CD4-positive, alpha-beta T cell treated with Interleukin-21 for 1 hour (primary cell): ENCODE measurements at places on chromosomes 13 and 19.
A peak's percentile ranks its signal among the peaks of the same experiment; 100 is the strongest.

GRCh38 chr19:45523642-45524256 lies 16.5 kb downstream of the VASP start:
- peak; percentile 88 for DNase-seq

- DNase-seq: no peak
These were observed 33.9 kb upstream of the GRTP1 start for GRCh38 chr13:113397608-113398425.

GRCh38 chr13:73388586-73388985 lies 329.8 kb downstream of the KLF5 start:
- DNase-seq: no peak

DNA sequence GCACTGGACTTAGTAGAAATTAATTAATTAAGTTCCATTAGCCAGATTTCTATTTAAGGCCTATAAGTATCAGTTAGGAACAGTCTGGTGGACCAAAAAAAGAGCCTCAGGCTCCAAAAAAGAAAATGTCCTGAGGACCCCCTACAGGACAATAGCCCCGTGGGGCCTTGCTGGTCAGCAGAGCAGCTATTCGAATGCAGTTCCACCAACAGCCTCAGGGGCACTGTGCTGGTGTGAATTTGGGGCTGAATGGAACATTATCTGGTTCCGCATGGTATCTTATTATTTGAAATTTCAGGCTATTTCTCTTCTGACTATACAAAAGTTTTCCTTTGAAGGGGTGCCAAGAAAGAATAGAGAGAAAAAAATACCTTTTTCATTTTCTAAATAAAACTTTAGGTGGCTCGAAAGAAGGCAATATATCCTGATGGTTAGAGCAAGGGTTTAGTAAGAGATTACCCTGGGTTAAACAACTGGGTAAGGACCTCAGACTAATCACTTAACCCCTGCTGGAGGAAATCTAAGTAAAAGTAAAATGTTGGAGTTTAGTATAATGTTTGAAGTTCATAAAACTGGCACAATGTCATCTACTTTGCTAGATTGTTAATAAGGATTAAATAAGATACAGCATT lies 147.2 kb downstream of the MIPEP start:
- DNase-seq: no peak

DNA sequence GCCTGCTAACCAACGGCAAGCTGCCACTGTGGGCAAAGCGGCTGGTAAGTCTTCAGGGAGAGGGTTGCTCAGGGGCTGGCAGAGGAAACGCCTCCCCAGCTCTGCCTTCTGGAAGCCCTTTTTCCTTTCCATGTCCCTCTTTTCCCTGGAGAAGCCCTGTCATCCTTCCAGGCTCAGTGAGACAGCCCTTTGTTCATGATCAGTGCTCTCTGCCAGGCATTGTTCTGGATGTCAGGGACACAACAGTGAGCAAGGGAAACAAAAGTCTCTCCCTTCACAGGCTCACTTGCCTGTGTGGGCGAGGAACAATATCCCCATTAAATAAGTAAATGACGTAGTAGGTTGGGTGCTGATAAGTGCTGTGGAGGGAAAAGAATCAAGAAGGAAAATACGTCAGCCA lies 13.9 kb upstream of the OVOL3 start:
- no peak for DNase-seq

DNA sequence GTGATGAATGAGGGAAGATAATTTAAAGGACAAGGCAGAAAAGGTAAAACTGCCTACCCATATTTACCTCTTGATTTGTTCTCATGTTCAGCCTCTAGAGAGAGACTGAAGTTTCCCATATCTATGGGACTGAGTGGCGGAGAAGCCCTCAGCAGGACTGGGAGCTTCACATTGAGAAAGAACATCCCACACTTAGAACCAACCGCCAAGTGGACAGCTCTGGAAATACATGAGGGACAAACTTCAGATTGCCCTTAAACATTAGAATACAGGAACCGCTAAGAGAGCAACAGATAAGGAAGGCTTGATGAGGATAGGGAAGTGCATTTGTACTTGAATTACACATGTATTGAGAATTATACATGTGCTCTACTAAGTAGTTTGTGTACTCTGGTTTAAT lies 316.0 kb upstream of the MIR17HG start:
- DNase-seq: no peak

DNA sequence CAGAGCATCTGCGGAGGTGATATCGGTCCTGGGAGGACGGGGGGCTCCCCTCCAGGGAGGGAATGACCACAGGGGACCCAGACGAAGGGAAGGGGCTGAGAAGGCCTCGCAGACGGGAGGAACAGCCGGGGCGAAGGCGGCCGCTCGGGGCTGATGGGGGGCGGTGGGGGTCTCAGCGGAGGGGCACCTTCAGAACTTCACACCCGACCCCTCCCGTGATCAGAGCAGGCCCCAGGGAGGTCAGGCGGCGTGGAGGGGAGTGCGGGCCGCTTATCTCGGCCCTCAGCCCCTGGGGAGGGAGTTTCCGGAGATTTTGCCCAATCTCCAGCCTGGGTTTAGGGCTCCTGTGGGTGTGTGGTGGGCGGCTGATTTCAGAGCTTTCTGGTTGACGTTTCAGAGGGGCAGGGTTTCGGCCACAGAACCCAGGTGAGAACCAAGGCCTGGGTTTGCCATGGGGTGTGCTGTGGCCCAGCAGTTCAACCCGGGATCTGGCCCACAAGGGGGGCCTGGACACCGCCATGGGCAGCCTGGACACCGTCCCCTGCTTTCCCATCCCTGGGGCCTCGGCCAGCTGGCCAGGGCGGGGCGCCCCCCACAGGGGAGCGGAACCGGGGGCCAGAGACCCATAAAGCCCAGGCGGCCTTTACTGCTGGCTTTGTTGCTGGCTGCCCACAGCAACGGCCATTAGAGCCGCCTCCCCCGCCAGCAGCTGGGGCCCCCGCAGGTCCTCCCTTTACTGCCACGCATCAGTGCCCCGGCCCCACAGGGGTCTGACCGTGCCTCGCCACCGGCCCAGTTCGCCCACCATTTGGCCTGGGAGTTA lies 29.0 kb downstream of the ARID3A start:
- DNase-seq: no peak

DNA sequence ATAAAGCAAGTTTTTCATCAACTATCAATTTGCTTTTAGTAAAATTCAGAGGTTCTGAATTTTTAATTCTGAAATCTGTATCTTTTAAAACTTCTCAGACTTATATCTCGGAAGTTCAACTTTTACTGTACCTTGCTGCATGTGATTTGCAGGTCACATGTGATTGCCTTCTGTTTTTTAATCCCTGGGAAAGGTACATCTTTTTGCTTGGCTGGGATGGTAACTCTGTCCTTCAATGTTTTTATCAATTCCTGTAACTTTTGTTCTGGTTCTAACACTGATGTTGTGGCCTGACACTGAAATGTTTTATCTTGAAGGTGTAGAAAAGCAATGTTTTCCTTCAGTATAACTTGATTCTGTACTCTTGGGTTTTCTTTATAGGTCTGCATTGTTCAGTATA lies 16.2 kb upstream of the NAA16 start:
- DNase-seq: no peak

DNA sequence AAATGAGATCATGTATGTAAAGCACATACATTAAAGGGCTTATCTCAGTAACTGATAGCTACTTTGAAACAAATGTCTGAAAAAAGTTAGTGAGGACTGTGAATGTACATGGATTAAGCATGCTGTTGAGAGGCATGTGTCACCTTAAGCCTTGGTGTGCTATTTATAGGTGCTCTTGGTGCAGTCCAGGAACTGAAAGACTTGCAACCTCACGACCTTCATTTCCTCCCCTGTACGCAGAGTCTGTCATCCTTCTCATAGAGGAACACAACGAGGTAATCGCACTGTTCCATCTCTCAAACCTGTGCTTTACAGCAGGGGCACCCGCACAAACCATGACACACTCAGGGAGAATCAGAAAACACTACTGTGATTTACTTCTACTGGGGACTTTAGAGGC lies 65.6 kb downstream of the UFM1 start:
- DNase-seq: no peak

- no peak for DNase-seq
These were observed 29.3 kb downstream of the ZNF566 start for GRCh38 chr19:36460046-36460445.

DNA sequence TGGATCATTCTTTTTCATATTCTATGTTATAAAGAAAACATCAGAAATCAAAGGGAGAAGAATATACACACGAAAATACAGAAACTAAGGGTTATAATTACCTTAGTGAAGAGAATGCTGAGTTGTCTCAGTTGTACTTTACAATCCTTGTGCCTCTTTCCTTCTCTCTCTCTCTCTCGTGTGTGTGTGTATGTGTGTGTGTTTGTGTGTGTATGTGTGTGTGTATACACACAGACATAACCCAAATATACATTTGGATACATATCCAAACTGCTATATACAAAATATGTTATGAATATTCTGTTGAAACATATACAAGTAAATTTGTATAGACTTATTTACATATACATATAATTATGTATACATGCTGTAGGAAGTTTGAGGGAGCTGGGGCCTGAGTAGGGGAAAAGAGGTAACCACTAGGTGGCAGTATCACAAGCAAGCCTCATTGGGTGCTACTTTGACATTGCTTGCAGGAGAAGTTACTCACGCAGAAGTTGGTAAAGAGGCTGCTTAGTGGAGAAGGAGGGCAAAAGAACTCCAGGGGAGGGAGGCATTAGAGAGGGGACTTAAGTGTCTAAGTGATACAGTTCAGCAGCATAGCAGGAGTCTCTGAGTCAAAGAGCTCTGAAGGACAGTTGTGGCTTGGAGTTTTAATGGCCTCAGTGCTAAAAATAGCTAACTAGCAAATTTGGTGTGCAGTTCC lies 465.1 kb upstream of the PCDH20 start:
- peak; percentile 4 for DNase-seq

- DNase-seq: no peak
These were observed 288.2 kb downstream of the MYO16 start for GRCh38 chr13:108917581-108917980.

- DNase-seq: no peak
These were observed 250.0 kb downstream of the DNAJC15 start for GRCh38 chr13:43273362-43273761.

GRCh38 chr19:1064661-1065605 lies 2.0 kb upstream of the ARHGAP45 start:
- DNase-seq: peak; percentile 75

DNA sequence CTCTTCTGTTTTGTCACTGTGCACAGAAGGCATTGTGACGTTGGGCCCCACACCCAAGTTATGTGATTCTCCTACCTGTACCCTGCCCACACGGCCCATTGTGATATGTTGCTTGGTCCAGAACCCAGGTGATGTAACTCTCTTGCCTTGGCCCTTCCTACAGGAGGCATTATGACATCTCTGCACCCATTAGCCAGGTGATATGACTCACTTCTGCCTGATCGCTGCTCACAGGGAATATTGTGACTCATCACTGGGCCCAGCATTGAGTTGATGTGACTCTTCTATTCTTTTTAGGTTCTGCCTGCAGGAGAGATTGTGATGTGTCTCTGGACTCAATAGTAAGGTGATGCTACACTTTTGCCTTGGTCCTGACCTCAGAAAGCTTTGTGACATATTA lies 65.4 kb upstream of the ZNF91 start:
- no peak for DNase-seq

GRCh38 chr13:99289674-99290337 lies 17.4 kb downstream of the GPR183 start:
- peak; percentile 79 for DNase-seq

DNA sequence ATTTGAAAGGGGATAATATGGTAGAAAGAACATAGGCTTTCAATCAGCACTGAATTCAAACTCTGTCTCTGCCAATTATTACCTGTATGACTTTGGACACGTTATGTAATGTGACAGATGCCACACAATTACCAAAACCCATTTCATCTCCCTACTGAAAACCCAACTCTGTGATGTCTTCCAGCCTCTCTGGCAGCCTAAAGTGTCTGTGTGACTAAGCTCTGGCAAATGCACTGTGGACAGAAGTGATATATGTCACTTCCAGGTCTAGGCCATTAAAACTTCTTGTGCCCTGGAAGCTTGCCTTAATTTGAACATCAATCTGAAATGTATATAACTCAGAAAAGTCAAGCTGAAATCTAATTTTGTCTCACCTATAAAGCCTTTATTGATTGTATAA lies 552.0 kb downstream of the RFC3 start:
- no peak for DNase-seq

DNA sequence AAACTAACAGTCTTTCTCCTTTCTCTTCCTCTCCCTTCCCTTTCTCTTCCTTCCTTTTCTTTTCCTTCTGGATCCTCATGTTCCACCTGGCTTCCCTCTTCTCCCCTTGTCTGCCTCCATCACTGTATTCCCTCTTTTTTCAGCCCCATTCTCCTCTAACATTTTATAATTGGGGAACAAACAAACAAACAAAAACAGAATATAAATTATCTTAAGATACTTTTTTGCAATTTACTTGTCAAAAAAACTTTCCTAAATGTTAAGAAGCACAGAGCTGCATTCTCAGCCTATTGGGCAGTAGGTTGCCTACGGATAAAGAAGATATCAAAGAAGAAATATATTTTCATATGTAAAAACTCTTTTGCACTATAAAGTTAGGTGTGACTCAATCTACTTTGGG lies 1382.2 kb upstream of the MIR17HG start:
- DNase-seq: no peak

DNA sequence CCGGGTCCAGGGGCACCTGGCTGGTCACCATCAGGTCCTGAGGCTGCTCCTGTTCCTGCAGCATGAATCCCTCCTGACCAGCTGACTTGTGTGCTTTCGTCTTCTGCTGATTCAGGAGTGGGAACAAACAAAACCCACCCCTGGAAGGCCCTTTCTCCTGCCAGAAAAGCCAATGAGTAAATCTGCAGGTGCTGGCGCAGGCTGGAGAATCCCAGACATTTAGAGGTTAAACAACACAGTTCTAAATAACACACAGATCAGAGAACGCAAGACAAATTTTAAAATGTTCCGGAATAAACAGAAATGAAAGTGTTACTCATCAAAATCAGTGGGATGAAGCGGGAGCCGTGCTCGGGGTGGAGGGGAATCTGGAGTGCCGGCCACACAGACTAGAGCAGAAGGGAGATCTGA lies 60.6 kb upstream of the C13orf46 start:
- no peak for DNase-seq

- no peak for DNase-seq
These were observed at the start of gene YJEFN3 for GRCh38 chr19:19528721-19529490. YJEFN3 (plus strand) TSS chr19:19528911; CDS start chr19:19528933, 22 bp downstream.

DNA sequence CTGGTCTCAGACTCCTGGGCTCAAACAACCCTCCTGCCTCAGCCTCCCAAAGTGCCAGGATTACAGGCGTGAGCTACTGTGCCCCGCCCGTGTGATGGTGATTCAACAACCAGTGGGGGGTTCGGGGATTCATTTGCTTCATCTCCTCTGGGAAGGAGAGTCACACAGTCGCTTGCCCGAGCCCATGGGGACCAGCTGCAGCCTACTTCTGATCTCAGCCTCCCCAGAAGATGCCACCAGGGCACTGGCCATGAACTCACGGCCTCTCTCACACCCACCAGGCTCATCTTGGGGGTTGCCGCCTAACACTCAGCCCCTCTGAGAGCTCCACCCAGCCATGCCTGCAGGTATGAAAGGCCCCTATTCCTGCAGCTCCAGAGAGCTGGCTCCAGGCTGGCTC lies 6.8 kb downstream of the TOMM40 start:
- no peak for DNase-seq

DNA sequence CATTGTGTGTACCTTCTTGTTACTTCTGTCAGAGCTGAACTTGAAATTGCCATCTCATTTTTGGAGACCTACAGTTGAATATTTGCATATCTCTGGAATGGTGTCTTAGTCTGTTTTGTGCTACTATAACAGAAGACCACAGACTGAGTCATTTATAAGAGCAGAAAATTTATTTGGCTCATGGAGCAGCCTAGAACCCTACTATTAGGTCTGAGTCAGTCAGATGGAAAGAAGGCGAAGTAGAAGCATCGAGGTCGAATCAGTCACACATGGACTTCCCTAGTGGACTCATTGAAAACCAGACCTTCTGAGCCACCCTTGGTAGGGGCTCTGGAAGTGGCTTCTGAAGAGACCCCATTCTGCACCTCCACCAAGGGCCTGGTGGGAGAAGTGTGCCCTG lies 33.9 kb upstream of the TPT1 start:
- no peak for DNase-seq
